D721Med (cell line): ENCODE measurements at places on chromosomes 2 and 18.

GRCh38 chr2:219289537-219290361, 10.6 kb downstream of the DNAJB2 start:
- DNase-seq: no peak

DNA sequence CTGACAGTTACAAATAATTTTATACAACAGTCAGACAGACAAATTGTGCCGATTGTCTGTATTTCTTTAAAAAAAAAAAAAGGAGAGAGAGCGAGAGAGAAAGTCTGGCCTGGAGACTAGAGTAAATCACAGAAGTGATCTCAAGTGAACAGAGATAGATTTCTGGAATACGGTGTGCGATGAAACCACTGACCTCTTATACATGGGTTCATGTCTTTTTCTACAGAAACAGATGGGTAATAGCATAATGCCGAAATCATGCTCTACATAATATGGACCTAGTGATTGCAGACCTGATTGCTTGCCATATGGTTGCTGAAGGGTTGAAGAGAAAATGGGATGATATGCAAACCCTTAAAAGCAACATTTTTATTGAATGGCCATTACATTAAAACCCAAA, 403.3 kb upstream of the FANCL start:
- no peak for DNase-seq

DNA sequence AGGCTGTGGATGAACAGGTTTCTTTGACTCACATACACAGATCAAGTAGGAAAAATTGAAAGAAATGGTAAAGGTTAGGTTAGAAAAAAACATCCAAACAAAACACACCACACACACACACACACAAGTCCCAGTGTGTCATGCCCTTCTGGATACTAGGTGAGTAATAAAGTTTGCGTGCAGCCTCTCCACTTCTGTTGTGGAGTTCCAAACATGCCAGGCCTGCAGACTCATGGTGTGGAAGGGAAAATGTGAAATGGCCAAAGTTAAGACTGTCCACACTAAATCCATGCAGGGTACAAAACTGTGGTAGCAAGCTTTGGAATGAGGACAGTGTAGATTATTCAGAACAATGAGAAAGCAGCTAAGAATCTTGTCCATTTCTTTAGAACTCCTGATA, 114.6 kb downstream of the IKZF2 start:
- DNase-seq: no peak

DNA sequence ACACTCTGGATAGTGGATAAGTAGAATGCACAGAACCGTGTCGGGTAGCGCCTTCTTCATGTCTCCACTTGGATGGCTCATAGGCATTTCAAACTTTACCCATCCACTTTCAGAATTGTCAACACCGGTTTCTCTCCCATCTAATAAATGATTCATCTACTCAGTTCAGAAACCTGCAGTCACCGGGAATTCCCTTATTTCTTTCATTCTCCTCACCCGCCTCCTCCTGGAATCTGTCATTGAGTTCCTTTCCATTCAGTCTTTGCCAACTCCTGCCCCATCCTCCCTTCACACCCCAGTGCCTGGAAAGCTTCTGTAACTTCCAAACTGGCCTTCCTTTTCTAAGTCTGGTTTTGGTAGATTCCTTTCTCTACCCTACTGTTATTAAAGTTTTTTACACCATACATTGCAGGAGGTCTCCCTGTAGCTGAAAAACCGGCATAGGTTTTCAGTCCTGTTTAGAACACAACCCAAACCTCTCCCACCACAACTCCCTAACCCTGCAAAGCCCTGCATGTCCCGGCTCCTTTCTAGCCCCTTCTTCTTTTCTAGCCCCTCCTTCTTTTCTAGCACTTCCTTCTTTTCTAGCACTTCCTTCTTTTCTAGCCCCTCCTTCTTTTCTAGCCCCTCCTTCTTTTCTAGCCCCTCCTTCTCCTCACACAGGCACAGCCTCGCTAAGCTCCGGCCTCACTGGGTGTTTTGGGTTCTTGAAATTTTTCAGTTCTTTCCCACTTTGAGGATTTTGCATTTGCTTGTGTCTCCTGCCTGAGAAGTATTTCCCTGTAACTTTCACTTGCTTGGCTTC, 133.9 kb upstream of the KLHL14 start:
- no peak for DNase-seq

DNA sequence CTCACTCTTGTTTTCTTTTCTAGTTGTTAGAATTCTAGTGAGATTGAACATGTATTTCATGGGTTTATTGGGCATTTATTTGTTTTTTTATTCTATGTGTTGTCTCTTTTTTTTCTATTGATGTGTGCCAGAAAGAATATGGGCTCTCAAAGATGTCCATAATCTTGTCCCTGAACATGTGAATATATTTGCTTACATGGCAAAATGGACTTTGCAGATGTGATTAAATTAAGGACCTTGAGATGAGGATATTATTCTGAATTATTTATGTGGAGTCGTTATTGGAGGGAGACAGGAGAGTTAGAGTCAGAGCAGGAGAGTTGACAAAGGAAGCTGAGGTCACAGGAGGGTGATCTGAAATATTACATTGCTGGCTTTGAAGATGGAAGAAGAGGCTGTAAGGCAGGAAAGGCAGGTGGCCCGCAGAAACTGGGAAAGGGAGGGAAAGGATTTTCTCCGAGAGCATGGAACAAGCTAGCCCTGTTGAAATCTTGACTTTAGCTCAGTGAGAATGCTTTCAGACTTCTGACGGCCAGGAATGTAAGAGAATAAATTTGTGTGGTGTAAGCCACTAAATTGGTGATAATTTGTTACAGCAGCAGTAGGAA, 82.8 kb downstream of the NABP1 start:
- DNase-seq: no peak

GRCh38 chr2:75729861-75730260, 19.1 kb upstream of the GCFC2 start:
- no peak for DNase-seq

- DNase-seq: no peak
These were observed 7.9 kb downstream of the ARL4C start for GRCh38 chr2:234488913-234489451.

DNA sequence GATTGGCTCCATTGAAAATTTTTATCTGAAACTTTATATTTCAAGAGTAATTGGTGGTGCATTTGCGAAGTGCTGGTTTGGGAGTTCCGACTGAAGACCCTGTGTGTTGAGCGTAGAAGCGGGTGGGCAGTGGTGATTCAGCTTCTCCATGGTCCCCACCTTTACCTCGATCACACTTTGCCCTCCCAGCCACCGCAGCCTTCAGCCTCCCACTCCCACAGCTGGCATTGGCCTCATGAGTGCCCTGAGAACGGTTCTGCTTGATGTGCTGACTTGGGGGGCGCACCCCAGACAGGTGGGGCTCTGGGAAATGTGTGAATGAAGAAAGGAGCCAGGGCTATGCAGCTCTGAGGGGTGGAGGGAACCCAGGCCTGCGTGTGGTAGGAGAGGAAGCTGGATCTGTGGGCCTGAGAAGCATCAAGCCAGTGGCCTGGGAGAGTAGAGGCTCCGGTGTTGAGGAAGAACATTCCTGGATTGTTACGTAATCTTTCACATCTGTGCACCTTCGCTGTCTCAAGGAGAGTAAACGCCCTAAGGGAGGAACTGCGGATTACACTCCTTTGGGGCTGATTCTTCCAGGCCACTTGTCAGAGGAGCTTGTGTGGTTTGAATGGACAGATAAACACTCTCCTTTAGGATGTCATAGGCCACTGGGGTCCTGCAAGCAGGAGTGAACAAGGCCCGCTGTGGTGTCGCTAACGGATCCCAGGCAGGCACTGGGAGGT, 83.8 kb downstream of the NPAS2 start:
- no peak for DNase-seq
